ENCODE measurements at places on chromosomes 16 and 17. TPM values are rescaled to one million over a fixed set of nuclear protein-coding genes. Genes with fewer than 3 reads are reported as not detected.
A peak's percentile ranks its signal among the peaks of the same experiment; 100 is the strongest.

Gene CAPNS2
- total RNA-seq: 2.5 TPM

Gene CCL14
- total RNA-seq: 96.8 TPM

Gene PYDC1
- total RNA-seq: not detected

Gene RUNDC3A
- 2.9 TPM for total RNA-seq

Gene STAC2
- 0.49 TPM for total RNA-seq

Gene SLC4A1
- total RNA-seq: 47.6 TPM

Gene RNF112
- total RNA-seq: 3.9 TPM

Gene SCGB1C2
- not detected for total RNA-seq

Gene CCDC144A
- 4.5 TPM for total RNA-seq

Gene KRT17
- total RNA-seq: not detected

Gene GDPD1
- 4.1 TPM for total RNA-seq

DNA sequence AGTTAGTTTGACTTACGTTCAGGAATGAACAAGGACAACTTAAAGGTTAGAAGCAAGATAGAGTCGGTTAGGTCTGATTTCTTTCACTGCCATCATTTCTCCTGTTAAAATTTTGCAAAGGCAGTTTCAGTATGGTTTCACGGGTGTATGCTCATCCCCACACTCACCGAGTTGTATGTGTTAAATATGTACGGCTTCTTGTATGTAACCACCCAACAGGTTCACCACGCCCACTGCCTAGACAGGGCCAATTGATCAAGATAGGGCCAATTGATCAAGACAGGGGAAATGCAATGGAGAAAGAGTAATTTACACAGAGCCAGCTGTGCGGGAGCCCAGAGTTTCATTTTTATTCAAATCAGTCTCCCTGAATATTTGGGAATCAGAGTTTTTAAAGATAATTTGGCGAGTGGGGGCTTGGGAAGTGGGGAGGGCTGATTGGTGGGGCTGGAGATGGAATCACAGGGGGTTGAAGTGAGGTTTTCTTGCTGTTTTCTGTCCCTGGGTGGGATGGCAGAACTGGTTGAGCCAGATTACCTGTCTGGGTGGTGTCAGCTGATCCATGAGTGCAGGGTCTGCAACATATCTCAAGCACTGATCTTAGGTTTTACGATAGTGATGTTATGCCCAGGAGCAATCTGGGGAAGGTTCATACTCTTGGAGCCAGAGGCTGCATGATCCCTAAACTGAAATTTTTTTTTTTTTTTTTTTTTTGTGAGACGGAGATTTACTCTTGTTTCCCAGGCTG lies 62.4 kb upstream of the PLCG2 start:
- no peak for DNase-seq

- no peak for DNase-seq
Measured at GRCh38 chr16:31055613-31056012, 18.4 kb downstream of the ZNF668 start.

- DNase-seq: no peak
Measured at GRCh38 chr16:77823067-77823466, 34.7 kb downstream of the VAT1L start.

DNA sequence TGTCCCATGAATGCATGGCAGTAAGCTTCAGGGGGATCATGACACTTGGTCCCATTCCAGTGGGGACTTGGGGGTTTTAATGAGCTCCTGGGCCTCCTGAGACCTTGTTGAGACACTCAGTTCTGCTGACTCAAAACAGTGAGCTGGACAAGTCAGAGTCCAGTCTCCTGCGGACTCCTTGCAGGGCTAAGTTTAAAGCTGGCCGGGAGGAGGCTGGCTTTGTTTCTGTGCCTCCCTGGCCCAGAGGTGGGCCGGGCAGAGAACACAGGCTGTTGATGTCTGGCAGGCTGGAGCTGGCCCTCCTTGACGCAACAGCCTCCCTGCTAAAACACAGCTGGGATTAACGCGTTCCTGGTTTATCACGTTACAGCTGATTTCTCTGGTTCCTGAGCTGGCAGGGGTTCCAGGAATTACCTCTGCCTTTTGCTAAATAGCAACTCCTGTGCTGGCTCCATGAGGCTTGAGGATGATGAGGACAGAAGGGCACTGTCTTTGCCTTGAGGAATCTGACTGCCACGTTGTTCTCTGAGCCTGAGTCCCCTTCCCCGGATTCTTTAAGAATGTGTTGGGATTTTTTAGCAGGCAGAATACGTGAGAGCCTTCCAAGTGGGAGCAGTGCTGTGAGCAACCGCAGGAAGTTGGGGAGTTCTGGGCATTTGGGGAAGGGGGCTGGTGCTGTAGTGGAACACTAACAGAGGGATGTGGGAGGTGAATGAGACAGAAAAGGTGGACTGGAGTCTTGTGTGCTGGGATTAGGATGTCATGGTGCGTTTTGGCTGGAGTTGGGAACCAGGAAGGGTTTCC lies 2.0 kb downstream of the GPT2 start:
- DNase-seq: no peak

- peak; percentile 74 for DNase-seq
Measured at GRCh38 chr16:54286366-54287130, at the start of gene IRX3. IRX3 (minus strand) TSS chr16:54286787; CDS start chr16:54286050, 737 bp downstream.

DNA sequence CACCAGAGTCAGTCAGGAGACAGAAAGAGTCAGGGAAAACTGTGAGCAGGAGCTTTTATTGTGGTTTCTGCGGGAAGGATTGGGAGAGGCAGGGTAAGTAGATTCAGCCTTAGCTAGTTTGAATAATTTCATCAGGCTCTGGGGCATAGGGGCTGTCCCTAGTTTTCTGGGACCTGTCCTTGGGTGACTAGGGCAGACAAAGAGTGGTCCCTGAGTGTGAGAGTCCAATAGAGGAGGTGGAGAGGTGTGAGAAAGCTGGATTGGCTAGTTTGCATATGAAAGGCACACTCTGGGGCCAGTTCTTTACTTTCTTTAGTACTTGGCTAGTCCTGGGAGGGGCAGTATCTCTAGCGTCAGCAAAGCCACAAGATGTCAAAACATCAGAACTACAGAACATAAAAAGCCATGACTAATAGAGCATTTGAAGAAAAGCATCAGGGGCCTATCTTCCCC lies 255.6 kb downstream of the HS3ST3A1 start:
- DNase-seq: no peak

- no peak for DNase-seq
Measured at GRCh38 chr17:4843321-4844000, 10.3 kb downstream of the MINK1 start.

- DNase-seq: peak; percentile 63
Measured at GRCh38 chr16:79980650-79981521, 380.3 kb upstream of the MAF start.

DNA sequence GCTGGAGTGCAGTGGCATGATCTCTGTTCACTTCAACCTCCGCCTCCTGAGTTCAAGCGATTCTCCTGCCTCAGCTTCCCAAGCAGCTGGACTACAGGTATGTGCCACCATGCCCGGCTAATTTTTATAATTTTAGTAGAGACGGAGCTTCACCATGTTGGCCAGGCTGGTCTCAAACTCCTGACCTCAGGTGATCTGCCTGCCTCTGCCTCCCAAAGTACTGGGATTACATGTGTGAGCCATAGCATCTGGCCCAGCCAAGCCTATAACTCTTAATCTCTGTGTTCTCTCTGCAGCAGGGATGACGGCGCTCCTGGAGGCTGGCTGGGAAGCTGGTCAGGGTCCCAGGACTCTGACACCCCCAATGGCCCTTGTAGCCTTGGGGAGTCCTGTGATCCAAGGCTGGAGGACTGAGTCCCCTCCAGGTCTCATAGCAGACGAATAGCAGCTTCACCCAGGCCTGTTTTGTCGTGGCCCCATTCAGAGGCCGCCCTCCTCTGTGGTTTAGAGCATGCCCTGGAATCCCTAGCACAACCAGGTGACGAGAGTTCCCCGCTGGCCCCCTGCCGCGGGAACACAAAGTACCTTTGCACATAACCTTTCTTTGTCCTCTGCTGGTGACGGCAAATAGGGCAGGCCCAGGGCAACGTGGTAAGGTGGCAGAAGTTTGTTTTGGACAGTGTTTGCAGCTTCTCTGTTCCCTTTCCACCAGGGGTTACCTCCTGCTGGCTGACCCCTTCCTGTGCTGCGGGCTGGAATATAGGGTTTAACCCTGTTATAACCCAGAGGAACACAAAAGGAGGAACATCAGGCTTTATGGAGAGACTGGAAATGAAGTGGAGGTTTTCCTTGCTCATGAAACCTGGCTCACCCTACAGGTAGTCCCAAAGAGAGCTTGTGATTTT lies 43.0 kb upstream of the TOB1 start:
- no peak for DNase-seq

GRCh38 chr17:8557176-8557806 lies 73.2 kb downstream of the MYH10 start:
- DNase-seq: no peak

DNA sequence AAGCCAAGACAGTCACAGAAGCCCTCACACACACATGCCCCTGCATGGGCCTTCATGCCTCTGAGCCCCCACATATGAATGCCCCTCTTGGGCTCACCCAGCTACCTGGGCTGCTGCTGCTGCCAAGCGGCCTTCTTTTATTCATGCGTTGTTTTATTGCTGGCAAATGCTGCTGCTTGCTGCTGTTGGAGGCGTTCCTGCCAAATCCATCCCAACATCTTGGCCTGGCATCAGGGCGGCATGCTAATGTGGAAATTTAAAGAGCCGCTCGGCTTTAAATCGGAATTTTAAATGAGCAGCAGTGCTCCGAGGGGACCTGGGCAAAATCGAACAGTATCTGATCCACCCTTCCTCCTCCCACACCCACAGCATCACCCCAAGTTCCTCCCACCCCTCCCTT lies 39.0 kb downstream of the NEUROD2 start:
- DNase-seq: no peak

DNA sequence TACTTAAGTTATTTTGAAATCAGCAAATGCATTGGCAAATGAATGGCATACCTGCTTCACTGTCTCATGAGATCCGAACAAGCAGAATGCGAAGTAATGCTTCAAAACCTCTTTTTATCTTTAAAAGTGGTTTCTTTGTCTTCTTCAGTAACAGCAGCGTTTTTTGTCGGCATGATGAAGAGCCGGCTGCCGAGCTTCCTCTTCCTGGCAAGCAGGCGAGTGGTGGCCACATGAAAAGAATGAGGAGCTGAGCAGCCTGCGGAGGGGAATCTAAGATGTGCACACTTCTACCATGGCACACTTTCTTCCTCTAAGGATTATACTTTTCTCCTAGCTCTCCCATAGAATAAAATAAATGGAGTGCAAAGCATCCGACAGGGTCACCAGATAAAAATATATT lies 42.4 kb upstream of the AKTIP start:
- DNase-seq: no peak

- DNase-seq: no peak
Measured at GRCh38 chr16:69916462-69916861, 34.7 kb upstream of the CLEC18A start.

DNA sequence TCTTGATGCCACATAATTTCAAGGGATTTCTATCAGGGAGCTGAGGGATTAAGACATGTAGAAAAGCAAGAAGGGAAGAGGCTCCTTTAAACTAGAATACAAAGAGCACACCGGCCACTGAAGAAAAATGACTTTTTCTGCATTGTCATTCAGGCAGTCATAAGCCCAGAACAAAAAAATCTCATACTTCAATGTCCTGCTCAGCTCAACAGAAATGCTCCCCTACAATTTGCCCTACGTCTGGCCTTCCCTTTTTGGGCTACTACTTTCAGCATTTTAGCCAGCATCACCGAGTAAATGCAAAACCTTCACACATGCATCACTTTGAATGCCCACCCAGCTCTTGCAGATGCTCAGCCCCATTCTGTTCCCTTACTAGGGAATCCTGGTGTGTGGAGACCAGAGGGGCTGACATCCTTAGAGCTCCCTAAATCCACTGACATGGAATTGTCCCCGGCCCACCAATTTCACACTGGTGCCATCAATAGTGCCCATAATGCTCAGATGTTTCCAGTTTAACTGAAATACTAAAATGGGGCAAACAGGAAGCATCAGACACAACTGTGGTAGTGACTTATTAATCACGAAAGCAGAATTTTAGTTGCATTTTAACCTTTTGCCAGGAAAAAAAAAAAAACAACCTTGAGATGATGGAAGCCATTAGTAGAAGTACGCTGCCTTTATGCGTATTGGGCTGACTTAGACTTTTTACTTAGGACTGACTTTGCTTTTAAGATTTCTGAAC lies 2.7 kb downstream of the MAP3K14 start:
- DNase-seq: no peak

- DNase-seq: peak; percentile 98
Measured at GRCh38 chr17:21275579-21276263, 8.8 kb upstream of the MAP2K3 start.

GRCh38 chr16:23485841-23486240 lies 24.5 kb downstream of the GGA2 start:
- no peak for DNase-seq

DNA sequence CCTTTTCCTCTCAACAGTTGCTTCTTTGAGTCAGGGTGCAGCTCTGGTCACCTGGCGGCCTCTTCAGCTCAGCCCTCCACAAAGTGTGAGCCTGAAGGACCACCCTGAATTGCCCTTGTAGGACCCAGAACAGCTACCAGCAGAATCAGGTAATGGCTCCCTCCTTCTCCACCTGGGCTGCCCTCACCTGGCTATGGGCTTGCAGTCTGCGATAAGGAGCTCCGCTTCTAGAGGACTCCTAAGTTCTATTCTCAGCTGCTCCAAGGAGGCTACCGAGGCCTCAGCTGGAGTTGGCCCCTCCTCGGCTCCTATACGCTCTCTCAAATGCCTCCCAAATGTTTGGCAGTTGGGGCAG lies 13.4 kb downstream of the SMIM5 start:
- DNase-seq: peak; percentile 37

- DNase-seq: no peak
Measured at GRCh38 chr17:17387498-17388362, 84.6 kb downstream of the NT5M start.

- no peak for DNase-seq
Measured at GRCh38 chr16:4206680-4207079, 35.2 kb downstream of the SRL start.

DNA sequence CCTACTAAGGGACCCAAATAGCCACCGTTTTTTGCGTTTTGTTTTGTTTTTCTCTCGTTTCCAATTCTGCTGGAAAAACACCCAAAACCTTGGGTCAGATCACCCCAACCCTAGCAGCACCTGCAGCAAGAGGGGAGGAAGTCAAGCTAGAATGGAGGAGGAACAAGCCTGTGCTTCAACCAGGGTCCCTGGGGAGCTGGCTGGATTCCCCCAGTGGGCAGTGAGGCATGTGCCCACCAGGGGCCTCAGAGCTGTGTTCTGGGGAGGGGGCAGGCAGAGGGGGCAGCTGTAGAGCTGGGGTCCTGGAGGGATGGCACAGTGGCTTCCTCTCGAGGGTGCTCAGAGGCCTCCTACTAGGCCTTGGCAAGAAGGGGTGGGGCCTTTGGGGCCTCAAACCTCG lies 6.5 kb downstream of the CD79B start:
- DNase-seq: no peak

DNA sequence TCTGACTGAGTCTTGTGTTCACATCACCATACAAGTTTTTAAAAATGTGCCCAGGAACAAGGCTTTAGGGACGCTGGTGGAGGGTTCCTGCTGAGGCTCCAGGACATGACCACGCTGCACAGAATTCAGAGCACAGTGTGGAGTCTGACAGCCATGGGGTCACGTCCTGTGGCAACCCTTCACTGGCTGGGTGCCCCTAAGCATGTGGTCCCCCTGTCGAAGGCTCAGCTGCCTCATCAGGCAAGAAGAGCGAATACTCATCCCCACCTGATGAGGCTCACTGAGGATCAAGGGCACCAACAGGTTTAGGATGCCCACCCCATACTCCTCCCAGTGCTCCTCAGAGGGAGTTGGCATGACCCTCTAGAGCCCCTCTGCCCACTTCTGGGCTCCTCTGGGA lies 5.9 kb downstream of the PNMT start:
- no peak for DNase-seq

- DNase-seq: no peak
Measured at GRCh38 chr17:49327835-49328784, 33.9 kb downstream of the ZNF652 start.
